Activated CD4-positive, alpha-beta T cell treated with anti-CD3 and anti-CD28 coated beads, Interleukin-2, Interleukin-4, amounts not matched to agents 100 ng/mL and 50 ng/mL, durations not matched to agents 16 hours and 8 hours (primary cell): ENCODE measurements at places on chromosomes 1 and 21.

- DNase-seq, result no peak
Observed at GRCh38 chr1:75131565-75132241, 2.5 kb upstream of the LHX8 start.

DNA sequence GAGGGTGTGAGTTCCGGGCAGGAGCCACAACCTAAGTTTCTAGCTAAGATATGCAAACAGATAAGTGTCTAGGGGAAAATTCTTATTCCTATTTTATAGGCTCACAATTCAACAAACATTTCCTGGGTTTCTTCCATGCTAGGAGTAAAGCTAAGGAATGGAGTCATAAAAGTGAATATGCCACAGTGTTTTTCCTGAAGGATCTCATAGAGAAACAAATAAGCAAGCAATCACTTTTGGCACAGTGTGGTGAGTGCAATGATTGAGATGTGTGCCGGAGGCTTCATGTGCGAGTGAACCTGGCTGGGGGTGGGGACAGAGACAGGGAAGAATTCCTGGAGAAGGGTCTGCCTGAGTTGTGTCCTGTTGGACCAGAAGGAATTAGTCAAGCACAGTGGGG, 147.4 kb downstream of the TENT5C start:
- no peak for DNase-seq

GRCh38 chr1:37893673-37894072, 34.3 kb upstream of the MTF1 start:
- DNase-seq, result no peak

GRCh38 chr21:35239811-35240219, 190.7 kb upstream of the RUNX1 start:
- no peak for DNase-seq

DNA sequence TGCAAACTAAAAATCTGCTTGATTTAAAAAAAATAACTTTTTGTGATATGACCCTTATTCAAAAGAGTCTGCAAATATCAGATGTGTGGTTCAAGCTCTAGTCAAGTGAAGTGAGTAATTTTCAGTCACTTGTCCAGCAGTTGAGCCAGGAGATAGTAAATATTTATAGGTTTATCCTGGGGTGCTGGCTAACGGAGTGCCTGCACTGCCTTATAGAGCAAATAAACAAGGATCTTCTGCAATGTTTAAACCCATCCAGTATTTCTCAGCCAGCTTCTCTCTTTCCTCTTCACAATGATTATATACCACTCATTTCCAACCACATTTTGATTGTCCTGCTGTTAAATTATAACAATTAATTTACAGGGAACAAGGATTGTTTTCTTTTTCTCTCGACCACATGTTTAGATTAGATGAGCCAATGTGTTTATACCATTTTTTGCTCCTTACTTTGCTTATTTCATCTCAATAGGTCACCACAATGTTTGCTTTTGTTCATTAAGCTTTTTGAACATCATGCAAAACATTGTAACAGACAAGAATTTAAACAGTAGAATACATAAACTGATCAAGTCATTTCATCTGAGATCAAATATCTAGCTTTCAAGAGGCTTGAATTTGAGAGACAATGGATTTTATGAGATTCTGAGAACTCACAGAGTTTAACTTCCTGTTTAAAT, 60.3 kb upstream of the GREM2 start:
- DNase-seq, result no peak

- DNase-seq, result no peak
Observed at GRCh38 chr21:46156678-46157077, 1.3 kb upstream of the FTCD start.

- no peak for DNase-seq
Observed at GRCh38 chr1:89739844-89740216, 81.0 kb upstream of the LRRC8D start.

DNA sequence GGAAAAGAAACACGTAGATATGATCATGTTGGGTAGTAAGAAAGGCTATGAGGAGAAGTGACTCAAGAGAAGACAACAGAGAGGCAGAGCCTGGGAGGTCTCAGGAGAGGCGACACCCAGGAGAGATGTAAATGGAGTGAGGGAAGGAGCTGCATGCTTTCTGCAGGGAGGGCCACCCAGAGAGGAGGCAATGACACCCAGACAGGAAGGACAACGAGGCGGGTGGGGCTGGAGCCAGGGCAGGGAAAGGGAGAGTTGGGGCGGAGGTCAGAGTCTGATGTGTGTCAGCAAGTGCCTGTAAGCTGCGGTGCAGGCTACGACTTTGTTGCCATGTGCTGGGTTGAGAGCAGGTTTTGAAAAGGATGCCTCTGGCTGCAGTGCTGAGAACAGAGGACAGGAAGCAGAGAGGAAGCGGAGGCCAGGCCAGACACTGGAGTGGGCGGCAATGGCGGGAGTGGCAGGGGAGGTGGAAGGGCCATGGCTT, 31.3 kb downstream of the SLC1A7 start:
- no peak for DNase-seq

DNA sequence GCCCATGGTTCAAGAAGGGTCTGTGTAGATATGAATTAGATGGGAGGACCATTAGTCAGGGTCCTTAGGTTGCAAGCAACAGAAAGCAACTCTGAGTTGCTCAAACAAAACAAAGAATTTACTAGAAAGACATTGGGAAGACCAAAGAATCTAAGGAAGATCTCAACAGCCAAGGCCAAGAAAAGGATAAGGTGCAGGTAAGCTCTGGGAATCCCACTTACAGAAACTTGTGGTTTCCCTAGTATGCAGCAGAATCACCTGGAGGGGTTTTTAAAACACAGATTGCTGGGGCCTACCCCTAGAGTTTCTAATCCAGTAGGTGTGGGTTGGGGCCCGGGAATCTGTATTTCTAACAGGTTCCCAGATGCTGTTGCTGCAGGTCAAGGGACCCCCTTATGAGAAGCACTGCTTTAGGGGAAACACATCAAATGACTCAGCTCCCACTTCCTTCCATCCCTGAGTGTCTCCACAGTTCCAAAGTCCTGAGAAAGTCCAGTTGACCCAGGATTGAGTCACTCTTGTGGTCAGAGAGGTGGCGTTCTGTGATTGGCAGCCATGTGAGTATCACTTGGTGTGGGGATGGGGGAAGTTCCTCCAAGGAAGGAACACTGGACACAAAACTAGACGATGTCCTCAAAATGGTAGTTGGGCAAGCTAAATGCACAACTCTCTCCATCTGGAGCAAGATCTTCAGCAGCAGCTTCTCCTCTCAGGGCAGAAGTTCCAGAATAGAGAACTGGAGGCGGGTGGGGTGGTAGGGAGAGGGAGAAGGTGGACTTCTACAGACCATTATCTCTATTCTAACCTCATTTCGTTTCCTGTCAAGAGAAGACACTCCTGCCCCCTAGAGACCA, 24.2 kb upstream of the EYA3 start:
- DNase-seq, result no peak
